Stimulated activated naive B cell treated with anti-CD40 and anti-IgM and Interleukin-4, amounts not matched to agents 10 μg/mL and 1 μg/mL and 100 μg/mL, for 72 hours (primary cell): ENCODE measurements at places on chromosomes 13 and 19.

GRCh38 chr13:73593199-73593765 is 534.5 kb downstream of the KLF5 start:
- H3K4me3 ChIP-seq = no peak overlapping the region
- no peaks in the 10 kb centered on the region for H3K36me3 ChIP-seq
- no peak for DNase-seq
- no peak overlapping the region for H3K27ac ChIP-seq

DNA sequence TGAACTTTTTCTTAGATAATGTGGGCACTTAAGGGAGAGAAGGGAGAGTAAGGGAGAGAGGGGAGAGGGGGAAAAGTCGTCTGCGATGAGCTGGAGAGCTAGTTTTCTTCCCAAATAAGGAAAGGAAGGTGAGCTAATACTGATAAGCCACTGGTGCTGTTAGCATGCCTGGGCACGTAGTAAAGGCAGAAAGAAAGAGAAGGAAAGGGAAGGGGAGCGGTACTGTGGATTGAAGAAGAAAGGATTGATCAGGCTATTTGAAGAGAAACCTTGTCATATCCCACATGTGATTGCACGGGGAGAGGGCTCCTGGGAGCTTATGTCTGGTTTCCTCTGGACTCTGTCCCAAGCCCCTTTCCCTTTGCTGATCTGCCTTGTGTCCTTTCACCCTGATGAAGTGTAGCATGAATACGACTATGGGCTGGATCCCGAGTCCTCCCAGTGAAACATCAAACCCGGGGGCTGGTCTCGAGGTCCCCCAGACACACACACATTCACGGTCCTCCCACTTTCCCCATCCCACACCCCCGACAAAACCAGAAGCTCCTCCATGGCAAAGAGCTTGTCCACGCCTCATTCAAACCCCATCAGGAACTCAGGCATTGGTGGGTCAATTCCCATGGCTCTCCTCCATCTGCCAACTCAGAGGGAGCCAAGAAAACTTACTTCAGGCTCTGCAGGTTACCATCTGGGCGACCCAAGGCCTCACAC is 30.6 kb downstream of the NLRP13 start:
- peaks cover 4% of the 10 kb centered on the region for H3K27me3 ChIP-seq
- no peaks in the 10 kb centered on the region for H3K4me1 ChIP-seq
- H3K27ac ChIP-seq = no peak overlapping the region
- H3K36me3 ChIP-seq = no peaks in the 10 kb centered on the region
- H3K4me3 ChIP-seq = no peak overlapping the region

- H3K27me3 ChIP-seq = no peaks in the 10 kb centered on the region
- no peaks in the 10 kb centered on the region for H3K4me1 ChIP-seq
- no peaks in the 10 kb centered on the region for H3K36me3 ChIP-seq
- no peak for DNase-seq
Observed at GRCh38 chr13:38624822-38625221, 62.1 kb upstream of the FREM2 start.

- peak overlapping the region; percentile 73 for H3K4me3 ChIP-seq
- H3K4me1 ChIP-seq = peaks cover 24% of the 10 kb centered on the region
- DNase-seq = no peak
- H3K27me3 ChIP-seq = no peaks in the 10 kb centered on the region
Observed at GRCh38 chr19:19105365-19106055, 32.8 kb downstream of the TMEM161A start.

DNA sequence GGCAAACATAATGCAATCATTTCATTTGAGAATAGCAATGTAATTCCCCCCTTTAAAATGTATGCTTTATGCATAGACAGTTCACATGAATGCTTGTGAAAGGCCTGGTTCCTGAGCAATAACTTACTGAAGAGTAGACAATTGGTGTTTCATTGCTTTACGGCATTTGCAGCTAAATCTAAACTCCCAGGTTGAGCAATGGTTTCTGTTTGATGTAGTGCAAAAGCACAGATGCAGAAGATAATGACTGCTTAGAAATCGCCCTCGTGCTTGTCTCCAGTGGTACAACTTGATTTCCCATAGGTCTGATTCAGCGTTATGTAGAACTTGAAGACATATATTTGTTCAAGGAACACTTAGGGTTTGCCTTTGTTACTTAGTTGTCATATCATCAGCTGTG is 1018.3 kb downstream of the DIAPH3 start:
- no peaks in the 10 kb centered on the region for H3K27me3 ChIP-seq
- H3K4me3 ChIP-seq = no peak overlapping the region
- no peaks in the 10 kb centered on the region for H3K36me3 ChIP-seq
- H3K4me1 ChIP-seq = no peaks in the 10 kb centered on the region
- no peak overlapping the region for H3K27ac ChIP-seq
- DNase-seq = no peak

DNA sequence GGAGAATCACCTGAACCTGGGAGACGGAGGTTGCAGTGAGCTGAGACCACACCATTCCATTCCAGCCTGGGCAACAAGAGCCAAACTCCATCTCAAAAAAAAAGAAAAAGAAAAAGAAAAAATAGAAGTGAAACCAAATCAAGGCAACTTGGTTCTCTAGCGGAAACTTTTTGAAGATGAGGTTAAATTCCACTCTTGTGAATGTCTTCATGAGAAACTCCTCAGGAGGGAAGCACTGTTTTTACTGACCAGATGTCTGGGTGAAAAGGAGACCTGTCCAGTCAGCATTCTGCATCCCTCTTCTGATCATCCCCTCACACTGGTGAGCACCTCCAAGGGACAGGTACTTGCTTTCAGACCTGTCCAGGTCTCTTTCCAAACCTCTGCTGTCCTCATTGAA is 15.8 kb downstream of the BRD4 start:
- peaks cover 9% of the 10 kb centered on the region for H3K36me3 ChIP-seq
- H3K4me3 ChIP-seq = peak overlapping the region; percentile 56
- peak overlapping the region; percentile 91 for H3K27ac ChIP-seq
- H3K27me3 ChIP-seq = no peaks in the 10 kb centered on the region
- H3K4me1 ChIP-seq = peaks cover 94% of the 10 kb centered on the region

- H3K4me1 ChIP-seq = peaks cover 38% of the 10 kb centered on the region
- DNase-seq = no peak
- H3K36me3 ChIP-seq = peaks cover 17% of the 10 kb centered on the region
- H3K27me3 ChIP-seq = no peaks in the 10 kb centered on the region
- no peak overlapping the region for H3K27ac ChIP-seq
Observed at GRCh38 chr13:50758796-50759195, 84.7 kb downstream of the DLEU7 start.

DNA sequence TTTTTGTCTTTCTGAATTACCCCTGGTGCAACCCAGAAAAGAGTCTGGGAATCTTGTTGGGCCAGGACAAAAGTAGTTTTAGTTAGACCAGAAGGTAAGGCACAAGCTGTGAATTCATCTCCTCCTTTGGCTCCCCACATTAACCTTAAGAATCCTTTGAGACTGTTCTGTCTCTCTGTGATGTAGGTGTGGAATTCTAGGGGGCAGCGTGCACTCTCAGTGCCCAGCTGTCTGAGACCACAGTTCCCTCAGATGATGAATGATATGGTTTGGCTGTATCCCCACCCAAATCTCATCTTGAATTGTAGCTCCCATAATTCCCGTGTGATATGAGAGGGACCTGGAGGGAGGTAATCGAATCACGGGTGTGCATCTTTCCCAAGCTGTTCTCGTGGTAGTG is 43.9 kb downstream of the ZNF506 start:
- peak overlapping the region; percentile 99 for H3K4me3 ChIP-seq
- H3K27ac ChIP-seq = no peak overlapping the region
- H3K36me3 ChIP-seq = peaks cover 43% of the 10 kb centered on the region
- H3K4me1 ChIP-seq = peaks cover 23% of the 10 kb centered on the region
- no peaks in the 10 kb centered on the region for H3K27me3 ChIP-seq
- no peak for DNase-seq

- H3K36me3 ChIP-seq = no peaks in the 10 kb centered on the region
- H3K27me3 ChIP-seq = no peaks in the 10 kb centered on the region
- no peak for DNase-seq
- no peak overlapping the region for H3K27ac ChIP-seq
Observed at GRCh38 chr13:31556376-31556775, 182.9 kb upstream of the RXFP2 start.

DNA sequence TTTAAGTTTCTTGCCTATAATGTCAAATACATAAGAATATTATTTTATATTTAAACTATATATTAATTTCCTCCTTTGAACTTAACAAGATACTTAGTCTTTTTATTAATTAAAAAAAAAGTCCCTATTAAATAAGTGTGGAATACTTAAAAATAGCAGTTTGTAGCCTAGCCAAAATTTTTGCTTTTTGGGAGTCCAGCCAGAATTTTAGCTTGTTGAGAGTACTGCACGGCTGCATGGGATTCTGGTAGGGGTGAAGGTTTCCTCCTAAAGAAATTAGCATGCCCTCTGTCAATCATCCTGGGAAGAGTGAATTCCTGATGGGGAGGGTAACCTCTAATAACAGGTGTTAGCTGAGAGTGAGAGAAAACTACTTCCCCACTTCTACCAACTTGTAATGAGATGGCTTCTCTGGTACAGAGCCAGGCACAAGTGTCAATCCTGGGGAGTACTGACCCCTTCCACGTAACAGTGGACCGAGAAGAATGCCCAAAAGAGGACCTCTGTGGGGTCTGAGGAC is 195.7 kb downstream of the SPRY2 start:
- no peak overlapping the region for H3K27ac ChIP-seq
- no peak for DNase-seq
- H3K4me1 ChIP-seq = peaks cover 5% of the 10 kb centered on the region
- no peaks in the 10 kb centered on the region for H3K36me3 ChIP-seq

GRCh38 chr19:46610413-46610775 is 9.3 kb downstream of the CALM3 start:
- no peak overlapping the region for H3K27ac ChIP-seq
- H3K4me1 ChIP-seq = peaks cover 49% of the 10 kb centered on the region
- H3K4me3 ChIP-seq = no peak overlapping the region
- H3K27me3 ChIP-seq = no peaks in the 10 kb centered on the region
- DNase-seq = no peak
- peaks cover 55% of the 10 kb centered on the region for H3K36me3 ChIP-seq

DNA sequence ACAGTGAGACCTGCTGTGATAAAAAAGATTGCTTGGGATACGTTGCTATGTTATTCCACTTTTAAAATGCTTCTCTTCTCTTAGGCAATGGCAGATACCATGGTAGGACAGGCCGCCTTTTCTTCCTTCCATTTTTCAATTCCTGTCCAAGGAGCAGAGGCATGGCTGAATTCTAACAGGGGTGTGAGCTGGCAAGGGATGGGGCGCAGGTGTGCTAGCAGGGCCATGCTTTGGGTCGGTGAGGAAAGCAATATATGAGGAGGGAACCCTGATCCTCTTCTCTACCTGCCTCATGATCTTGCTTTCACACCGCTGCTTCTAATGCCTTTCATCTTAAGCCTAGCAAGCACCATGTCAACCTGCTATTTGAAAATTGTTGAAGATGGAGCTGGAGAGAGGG is 225.0 kb downstream of the KATNAL1 start:
- no peak for DNase-seq
- H3K27me3 ChIP-seq = peaks cover 13% of the 10 kb centered on the region
- no peak overlapping the region for H3K27ac ChIP-seq
- no peaks in the 10 kb centered on the region for H3K36me3 ChIP-seq
- no peaks in the 10 kb centered on the region for H3K4me1 ChIP-seq
- H3K4me3 ChIP-seq = no peak overlapping the region

- DNase-seq = no peak
- H3K27me3 ChIP-seq = peaks cover under 1% of the 10 kb centered on the region
- no peaks in the 10 kb centered on the region for H3K4me1 ChIP-seq
- no peak overlapping the region for H3K4me3 ChIP-seq
- H3K27ac ChIP-seq = no peak overlapping the region
Observed at GRCh38 chr13:110274687-110275086, 32.3 kb downstream of the COL4A1 start.

GRCh38 chr19:52492994-52493470 is 34.4 kb upstream of the ZNF808 start:
- peak overlapping the region; percentile 47 for H3K4me3 ChIP-seq
- H3K4me1 ChIP-seq = no peaks in the 10 kb centered on the region
- H3K27me3 ChIP-seq = peaks cover 4% of the 10 kb centered on the region
- H3K36me3 ChIP-seq = peaks cover 52% of the 10 kb centered on the region
- no peak overlapping the region for H3K27ac ChIP-seq

DNA sequence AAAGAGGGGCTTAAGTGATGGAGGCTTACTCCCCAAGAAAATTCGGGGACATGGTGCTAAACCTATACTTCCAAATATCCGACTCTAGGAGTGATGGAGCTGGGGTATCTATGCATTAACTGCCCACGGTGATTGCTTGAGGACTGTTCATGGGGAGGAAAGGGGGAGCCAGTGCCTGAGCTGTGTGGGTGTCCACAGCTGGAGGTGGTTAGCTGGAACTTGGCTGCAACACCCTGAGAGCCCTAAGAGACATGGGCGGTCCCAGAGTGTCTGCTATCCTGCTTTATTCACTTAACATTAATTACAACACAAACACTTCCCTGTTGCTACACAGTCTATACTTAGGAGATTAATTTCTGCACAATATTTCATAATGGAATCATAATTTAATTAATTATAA is 28.1 kb upstream of the POMP start:
- H3K27me3 ChIP-seq = no peaks in the 10 kb centered on the region
- H3K36me3 ChIP-seq = no peaks in the 10 kb centered on the region
- peaks cover 8% of the 10 kb centered on the region for H3K4me1 ChIP-seq
- no peak for DNase-seq

- peaks cover 11% of the 10 kb centered on the region for H3K27me3 ChIP-seq
- H3K36me3 ChIP-seq = no peaks in the 10 kb centered on the region
- no peak overlapping the region for H3K4me3 ChIP-seq
- DNase-seq = peak; percentile 17
Observed at GRCh38 chr13:26872525-26873385, 112.2 kb upstream of the GPR12 start.

DNA sequence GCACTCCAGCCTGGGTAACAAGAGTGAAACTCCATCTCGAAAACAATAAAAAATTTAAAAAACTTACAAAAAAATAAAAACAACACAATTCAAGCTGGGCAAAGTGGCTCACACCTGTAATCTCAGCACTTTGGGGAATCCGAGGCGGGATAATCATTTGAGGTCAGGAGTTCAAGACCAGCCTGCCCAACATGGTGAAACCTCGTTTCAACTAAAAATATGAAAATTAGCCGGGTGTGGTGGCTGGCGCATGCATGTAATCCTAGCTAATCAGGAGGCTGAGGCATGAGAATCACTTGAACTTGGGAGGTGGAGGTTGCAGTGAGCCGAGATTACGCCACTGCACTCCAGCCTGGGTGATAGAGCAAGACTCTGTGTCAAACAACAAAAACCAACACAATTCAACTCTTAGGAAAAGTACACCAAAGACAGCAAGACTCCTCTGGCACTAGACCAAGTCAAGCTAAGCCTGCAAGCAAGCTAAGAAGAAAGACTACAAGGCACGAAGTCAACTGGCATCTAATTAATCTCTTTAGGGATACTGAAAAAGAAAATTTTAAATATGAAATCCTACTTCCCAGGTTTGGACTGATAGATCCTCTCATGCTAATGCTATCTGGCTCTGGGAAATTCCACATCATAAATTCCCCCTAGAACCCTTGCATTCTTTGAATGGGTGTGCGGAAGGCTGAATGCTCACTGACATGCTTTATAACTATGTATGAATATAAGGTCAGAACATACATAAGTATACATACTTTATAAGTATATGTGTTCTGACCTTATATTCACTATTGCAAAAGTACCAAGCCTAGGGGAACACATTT is 7.9 kb downstream of the PBX4 start:
- no peaks in the 10 kb centered on the region for H3K27me3 ChIP-seq
- H3K4me3 ChIP-seq = no peak overlapping the region
- DNase-seq = no peak
- H3K36me3 ChIP-seq = peaks cover 3% of the 10 kb centered on the region
- no peak overlapping the region for H3K27ac ChIP-seq
- H3K4me1 ChIP-seq = peaks cover 4% of the 10 kb centered on the region
